Activated CD4-positive, alpha-beta T cell treated with anti-CD3 and anti-CD28 coated beads, Interleukin-2, amount 10 ng/mL, durations not matched to agents 24 days and 14 days (primary cell): ENCODE measurements at places on chromosomes 7 and 10. TPM values are rescaled to one million over a fixed set of nuclear protein-coding genes. Genes with fewer than 3 reads are reported as not detected.

Gene MMP21
- 0.14 TPM in 1 of 2 replicates, not detected in the other for total RNA-seq

Gene TFEC
- total RNA-seq: not detected in 2 replicates

Gene CALD1
- total RNA-seq: 7.2 and 8.2 TPM in 2 replicates

Gene TMEM178B
- total RNA-seq: 0.52 and 0.68 TPM in 2 replicates

Gene COX19
- total RNA-seq: 15.3 and 22.4 TPM in 2 replicates

Gene TRIM50
- total RNA-seq: not detected in 2 replicates

Gene TWIST1
- 7.5 and 8.1 TPM in 2 replicates for total RNA-seq

Gene IGF2BP3
- 2.2 and 2.7 TPM in 2 replicates for total RNA-seq

Gene CHN2
- 0.33 TPM in 1 of 2 replicates, not detected in the other for total RNA-seq

Gene EBLN1
- not detected in 2 replicates for total RNA-seq

Gene PRKCQ
- 36.0 TPM in 2 replicates for total RNA-seq

Gene AZGP1
- total RNA-seq: not detected in 2 replicates

Gene SAP25
- 9.2 and 11.3 TPM in 2 replicates for total RNA-seq

Gene JAKMIP3
- total RNA-seq: 1.2 and 1.3 TPM in 2 replicates

Gene LRMDA
- total RNA-seq: not detected in 2 replicates

Gene TMEM176B
- not detected in 2 replicates for total RNA-seq

Gene HYAL4
- total RNA-seq: not detected in 2 replicates
